ENCODE measurements at places on chromosomes 6 and 20. TPM values are rescaled to one million over a fixed set of nuclear protein-coding genes. Genes with fewer than 3 reads are reported as not detected.

Gene EPHA7
- 1.9 TPM for total RNA-seq

Gene C6orf118
- total RNA-seq = not detected

Gene MACROD2
- 0.88 TPM for total RNA-seq

Gene HNF4A
- total RNA-seq = not detected

Gene MAPK13
- 21.9 TPM for total RNA-seq

Gene SLPI
- total RNA-seq = not detected

Gene ANKEF1
- total RNA-seq = 0.72 TPM

Gene PLN
- not detected for total RNA-seq

Gene VSX1
- not detected for total RNA-seq

Gene EPM2A
- 9.3 TPM for total RNA-seq

Gene ANKRD6
- total RNA-seq = 0.22 TPM

Gene DLL1
- total RNA-seq = 0.86 TPM

Gene PRSS35
- 0.44 TPM for total RNA-seq

Gene PAQR8
- 5.3 TPM for total RNA-seq

Gene CITED2
- total RNA-seq = 171 TPM

Gene TOX2
- 10.5 TPM for total RNA-seq

Gene IL17A
- total RNA-seq = not detected

Gene SRPK1
- total RNA-seq = 51.4 TPM

Gene FAM184A
- total RNA-seq = under 0.01 TPM

Gene TFAP2D
- not detected for total RNA-seq

Gene PNPLA1
- total RNA-seq = 0.14 TPM

Gene PNISR
- 71.0 TPM for total RNA-seq

Gene OSTM1
- 59.0 TPM for total RNA-seq

Gene TBX18
- 8.8 TPM for total RNA-seq

Gene SLC22A7
- not detected for total RNA-seq

Gene DEFB127
- total RNA-seq = not detected

Gene MEP1A
- not detected for total RNA-seq

Gene SOX4
- 26.7 TPM for total RNA-seq

Gene ARMH2
- not detected for total RNA-seq

Gene ZFP57
- not detected for total RNA-seq

Gene KIAA1755
- 1.7 TPM for total RNA-seq

Gene SIRPD
- total RNA-seq = not detected

Gene CRISP3
- total RNA-seq = not detected

Gene TAF8
- 19.9 TPM for total RNA-seq

Gene EHMT2
- total RNA-seq = 51.1 TPM

Gene IDH3B
- 98.4 TPM for total RNA-seq

Gene RBPJL
- total RNA-seq = not detected

Gene CDSN
- not detected for total RNA-seq

Gene GRIK2
- 0.44 TPM for total RNA-seq

Gene MTCH1
- total RNA-seq = 272 TPM

Gene SLC2A10
- 61.7 TPM for total RNA-seq

Gene ENPP4
- 1.1 TPM for total RNA-seq

Gene TMEM74B
- not detected for total RNA-seq

Gene MATN4
- total RNA-seq = not detected

Gene MLIP
- total RNA-seq = 0.44 TPM

Gene RGS17
- total RNA-seq = 4.6 TPM

Gene MAP7
- total RNA-seq = 1.1 TPM

Gene MCCD1
- not detected for total RNA-seq

Gene ATP6V1G2
- 1.5 TPM for total RNA-seq

Gene HS3ST5
- not detected for total RNA-seq

Gene TCP11
- total RNA-seq = 0.66 TPM
